ENCODE measurements at places on chromosomes 12 and 14.
A peak's percentile ranks its signal among the peaks of the same experiment; 100 is the strongest.

- DNase-seq = no peak
Measured at GRCh38 chr12:50728841-50729240, 35.1 kb upstream of the ATF1 start.

DNA sequence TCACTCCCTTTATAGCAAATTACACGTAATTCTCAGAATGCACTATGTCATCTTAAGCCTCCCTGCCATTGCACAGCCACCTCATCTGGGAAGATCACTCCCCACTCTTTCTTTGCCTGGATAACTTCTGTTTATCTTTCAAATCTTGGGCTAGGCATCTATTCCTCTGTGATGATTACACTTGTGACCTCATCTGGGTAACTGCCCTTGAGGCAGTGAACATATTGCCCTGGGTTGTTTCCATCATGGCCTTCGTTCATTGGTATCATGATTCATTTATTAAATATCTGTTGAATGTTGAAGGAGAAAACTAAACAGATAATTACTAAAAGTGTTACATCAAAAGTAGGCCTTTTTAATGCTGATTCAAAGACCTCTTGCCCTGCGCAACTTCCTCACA, 26.2 kb upstream of the PDE3A start:
- DNase-seq = no peak

DNA sequence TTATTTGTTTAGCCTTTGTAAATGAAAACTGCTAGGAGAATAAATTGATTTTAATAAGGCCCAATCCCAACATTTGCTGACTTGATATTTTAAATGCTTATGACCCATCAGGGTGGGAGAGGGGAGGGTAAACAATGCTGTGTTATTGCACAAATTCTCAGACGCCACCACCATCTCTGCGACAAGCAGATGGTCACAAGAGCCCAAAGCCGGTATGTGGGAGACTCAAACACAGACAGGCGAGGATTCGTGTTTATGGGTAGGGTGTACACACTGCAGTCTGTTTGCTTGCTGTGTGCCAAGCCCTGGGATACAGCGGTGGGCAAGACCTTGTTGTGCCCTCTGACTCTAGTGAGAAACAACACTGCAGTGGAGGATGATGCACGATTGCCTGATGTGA, 39.2 kb upstream of the PWP1 start:
- DNase-seq = no peak

GRCh38 chr12:106586278-106586802, 3.5 kb downstream of the RFX4 start:
- DNase-seq = no peak

DNA sequence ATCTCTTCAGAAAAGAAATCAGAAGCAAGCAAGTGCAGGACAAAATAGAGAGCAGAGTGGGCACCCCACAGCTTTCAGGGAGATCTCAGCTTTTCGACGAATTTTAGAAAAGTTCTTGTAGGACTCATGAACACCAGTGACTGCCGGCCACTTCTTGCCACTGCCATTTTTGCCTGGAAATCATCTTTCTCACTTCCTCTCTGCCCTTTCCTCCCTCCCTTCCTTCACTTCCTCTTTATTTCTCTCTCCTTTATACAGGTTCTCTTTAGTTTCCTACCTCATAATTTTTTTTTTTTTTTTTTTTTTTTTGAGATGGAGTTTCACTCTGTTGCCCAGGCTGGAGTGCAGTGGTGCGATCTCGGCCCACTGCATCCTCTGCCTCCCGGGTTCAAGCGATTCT, 185.6 kb downstream of the APAF1 start:
- no peak for DNase-seq

DNA sequence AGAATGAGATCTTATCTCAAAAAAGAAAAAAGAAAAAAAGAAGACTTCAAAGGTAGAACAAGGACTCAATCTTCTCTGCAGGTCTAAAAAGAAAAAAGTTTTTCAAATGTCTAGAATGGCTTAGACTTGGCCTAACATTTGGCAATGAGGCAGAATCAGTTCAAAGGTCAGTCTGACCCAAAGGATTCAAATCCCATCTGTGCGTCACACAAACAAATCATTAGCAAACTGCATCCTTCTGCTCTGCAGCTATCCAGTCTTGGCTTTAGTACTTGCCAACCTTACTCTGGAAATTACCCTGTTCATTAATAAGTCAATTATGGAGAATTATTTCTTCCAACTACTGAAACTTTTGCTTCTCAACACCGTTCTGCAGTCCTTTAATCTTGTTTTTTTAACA, 3.1 kb downstream of the YAF2 start:
- DNase-seq = no peak

GRCh38 chr14:74882103-74882920, 596 bp downstream of the DLST start:
- DNase-seq = peak; percentile 21

- no peak for DNase-seq
Measured at GRCh38 chr12:53005215-53005985, 856 bp upstream of the EIF4B start.

DNA sequence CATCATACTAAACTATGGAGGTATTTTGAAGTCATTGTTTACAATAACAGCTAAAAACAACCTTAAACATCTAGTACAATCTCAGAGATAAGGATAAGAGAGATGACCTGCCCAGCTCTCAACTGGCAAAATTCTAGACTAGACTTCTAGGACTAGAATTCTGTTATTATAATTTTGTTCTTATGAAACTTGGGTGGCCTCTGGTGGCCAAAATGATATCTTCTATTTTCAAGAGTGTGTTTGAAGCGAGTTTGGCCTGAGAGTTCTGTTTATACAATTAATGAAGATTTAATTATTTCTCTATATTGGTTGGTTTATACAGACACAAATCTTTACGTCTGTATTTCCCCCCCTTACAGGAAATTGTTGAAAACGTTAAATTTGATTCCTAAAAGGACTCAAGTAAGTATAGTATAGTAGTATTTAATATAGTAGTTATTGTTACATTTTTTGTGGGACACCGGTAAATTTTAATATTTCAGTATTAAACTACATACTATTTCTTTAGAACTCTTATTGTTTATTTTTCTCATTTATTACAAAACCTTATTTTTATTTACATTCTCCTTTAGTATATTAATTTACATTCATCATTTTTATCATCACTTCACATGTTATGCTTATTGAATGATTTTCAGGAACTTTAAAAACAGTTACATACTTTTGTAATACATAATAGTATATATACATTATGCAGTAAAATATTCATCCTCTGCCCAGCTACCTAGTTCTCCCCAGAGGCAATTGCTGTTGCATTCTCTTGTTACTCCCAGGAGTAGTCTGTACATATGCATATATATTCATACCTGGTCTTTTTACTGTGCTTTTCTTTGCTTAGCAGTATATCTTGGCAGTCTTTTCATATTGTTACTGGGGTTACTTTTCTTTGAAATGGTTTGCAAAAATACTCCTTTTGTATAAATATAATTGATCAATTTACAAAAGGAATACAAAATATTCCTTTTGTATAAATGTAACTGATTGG, 6.6 kb downstream of the PPHLN1 start:
- no peak for DNase-seq

- no peak for DNase-seq
Measured at GRCh38 chr12:7555752-7556151, 52.2 kb upstream of the CD163 start.

- no peak for DNase-seq
Measured at GRCh38 chr12:66092559-66093269, 37.8 kb downstream of the LLPH start.

DNA sequence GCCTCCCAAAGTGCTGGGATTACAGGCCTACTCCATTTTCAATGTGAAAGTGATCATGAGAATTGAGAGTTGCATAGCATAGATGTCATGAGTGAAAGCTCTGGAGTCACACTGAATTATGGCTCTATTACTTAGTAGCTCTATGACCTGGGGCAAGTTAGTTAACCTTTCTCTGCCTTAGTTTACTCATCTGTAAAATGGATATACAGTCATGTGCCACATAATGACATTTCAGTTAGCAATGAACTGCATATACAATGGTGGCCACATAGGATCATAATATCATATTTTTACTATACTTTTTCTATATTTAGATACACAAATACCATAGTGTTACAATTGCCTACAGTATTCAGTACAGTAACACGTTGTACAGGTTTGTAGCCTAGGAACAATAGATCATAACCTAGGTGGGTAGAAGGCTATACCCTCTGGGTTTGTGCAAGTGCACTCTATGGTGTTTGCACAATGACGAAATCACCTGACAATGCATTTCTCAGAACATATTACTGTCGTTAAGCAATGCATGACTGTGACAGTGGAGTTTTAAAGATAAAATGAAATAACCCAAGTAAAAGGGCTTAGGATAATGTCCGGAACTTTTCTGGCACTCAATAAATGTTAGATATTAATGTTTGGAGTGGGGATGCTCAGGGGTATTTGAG, 53.1 kb downstream of the ZFYVE26 start:
- no peak for DNase-seq

GRCh38 chr12:128911861-128912260, 58.6 kb downstream of the GLT1D1 start:
- no peak for DNase-seq

DNA sequence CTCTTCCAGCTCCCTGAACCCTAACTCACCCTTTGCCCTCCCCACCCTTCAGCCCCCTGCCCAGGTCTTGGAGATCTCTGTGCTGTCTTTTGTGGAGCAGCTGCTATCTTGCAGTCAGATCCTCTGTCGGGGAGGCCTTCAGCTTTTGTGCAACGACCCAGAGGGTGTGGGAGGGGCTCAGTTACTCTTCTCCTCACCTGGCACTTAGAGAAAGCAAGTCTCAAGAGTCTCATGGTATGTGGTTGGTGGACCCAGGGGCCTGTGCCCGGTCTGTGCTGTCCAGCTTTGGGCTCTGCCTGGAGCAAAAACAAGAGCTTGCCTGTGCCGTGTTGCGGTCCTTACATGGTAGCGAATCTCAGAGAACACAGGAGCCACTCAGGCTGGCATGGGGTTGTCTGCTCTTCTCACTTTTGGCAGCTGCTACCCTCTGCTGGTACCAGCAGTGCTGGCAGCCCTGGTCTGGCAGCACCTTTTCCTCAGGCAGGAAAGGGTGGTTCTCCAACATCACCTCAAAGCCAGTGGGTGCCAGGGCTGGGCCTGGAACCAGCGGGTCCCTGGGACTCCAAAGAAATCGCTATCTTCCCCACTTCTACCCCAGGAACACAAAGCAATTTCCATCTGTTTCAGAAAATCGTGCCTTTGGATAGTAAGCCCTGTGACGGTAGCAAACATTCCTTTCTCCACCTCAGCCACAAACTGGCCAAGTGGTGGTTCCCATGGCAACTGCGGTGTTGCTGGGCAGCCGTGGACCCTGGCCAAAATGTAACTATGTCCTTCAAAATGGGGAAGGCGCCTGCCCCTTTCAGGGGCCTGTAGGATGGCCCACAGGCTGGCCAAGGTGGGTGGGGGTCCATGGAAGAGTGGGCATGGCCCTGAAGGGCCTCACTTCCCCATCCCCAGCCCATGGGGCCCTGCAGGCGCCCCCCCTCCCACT, 90.0 kb downstream of the RIN3 start:
- no peak for DNase-seq

- DNase-seq = no peak
Measured at GRCh38 chr12:24066865-24067264, 117.4 kb upstream of the SOX5 start.

- no peak for DNase-seq
Measured at GRCh38 chr12:53244337-53244736, 12.3 kb upstream of the RARG start.

GRCh38 chr12:42862055-42862454, 272.5 kb upstream of the PRICKLE1 start:
- no peak for DNase-seq

DNA sequence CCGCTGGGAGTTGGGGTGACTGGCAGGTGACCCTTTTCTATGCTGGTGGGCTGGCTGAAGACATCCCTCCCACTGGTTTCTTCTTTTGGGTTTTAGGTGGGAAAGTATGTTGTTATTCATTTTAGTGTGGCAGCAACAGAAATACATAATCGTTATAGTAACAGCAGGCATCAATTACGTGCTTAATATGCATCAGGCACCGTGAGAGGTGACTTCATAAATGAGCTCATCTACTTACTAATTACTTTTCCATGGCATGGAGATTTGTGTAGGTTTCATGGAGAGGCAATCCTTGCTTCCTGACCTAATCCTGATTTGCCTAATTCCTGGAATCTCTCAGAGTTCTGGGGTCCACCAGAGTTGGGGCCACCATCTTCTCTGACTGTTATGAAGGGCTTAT, 13.4 kb upstream of the CELA1 start:
- DNase-seq = no peak

GRCh38 chr14:44979740-44980356, 17.9 kb downstream of the TOGARAM1 start:
- no peak for DNase-seq

- no peak for DNase-seq
Measured at GRCh38 chr14:88233915-88234314, 89.2 kb downstream of the KCNK10 start.

GRCh38 chr12:88946372-88946997, 366.2 kb upstream of the KITLG start:
- DNase-seq = no peak

DNA sequence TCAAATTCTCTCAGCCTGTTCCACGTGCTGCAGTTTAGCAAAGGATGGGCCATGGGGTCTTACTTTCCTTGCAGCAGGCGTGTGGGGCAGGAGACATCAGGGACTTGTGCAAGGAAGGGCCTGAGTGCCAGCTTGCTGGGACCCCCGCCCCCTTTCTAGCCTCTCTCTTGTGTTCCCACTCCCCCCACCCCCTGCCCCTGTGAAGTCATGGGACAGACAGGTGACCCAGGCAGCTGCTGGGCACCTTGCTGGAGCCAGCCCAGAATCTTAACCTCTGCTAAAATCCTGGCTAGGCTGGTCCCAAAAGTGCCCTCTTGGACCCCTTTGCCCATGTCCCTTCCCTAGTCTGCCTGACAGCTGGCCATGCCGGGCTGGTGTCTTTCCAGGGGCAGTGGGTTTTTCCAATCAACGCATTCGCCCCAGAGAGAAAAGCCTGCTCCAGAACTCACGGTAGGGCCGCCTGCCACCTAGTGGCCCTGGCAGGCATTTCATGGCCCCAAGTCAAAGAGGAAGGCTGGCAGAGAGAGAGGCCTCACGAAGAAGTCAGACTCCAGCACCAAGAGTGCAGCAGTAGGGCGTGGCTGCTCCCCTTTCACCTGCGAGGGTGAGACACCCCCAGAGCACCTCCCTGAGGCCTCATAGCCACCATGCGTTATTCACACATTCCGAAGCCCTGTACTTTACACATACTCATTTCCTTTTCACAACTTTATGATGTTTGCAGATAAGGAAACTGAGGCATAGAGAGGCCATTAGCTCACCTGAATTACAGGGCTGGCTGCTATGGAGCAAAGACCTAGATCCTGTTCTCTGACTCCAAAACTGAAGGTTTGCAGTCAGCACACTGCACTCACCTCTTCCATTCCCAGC, 67.4 kb downstream of the LGMN start:
- DNase-seq = peak; percentile 63

GRCh38 chr12:77010691-77011548, 54.4 kb downstream of the E2F7 start:
- peak; percentile 58 for DNase-seq

Data from activated CD4-positive, alpha-beta T cell treated with anti-CD3 and anti-CD28 coated beads, Interleukin-2, amount 50 U/mL, for 24 hours (primary cell).